ENCODE measurements at places on chromosomes 6 and 20.

GRCh38 chr6:74749211-74750147, 456.4 kb downstream of the COL12A1 start:
- no peak for DNase-seq

- no peak for DNase-seq
These were observed 405.3 kb upstream of the HS3ST5 start for GRCh38 chr6:114747995-114748625.

GRCh38 chr6:52312461-52312860, 27.9 kb upstream of the MCM3 start:
- no peak for DNase-seq

GRCh38 chr6:36350681-36351571, 14.2 kb upstream of the BNIP5 start:
- no peak for DNase-seq

- no peak for DNase-seq
These were observed 24.6 kb downstream of the EDN1 start for GRCh38 chr6:12314751-12315150.

GRCh38 chr6:150925976-150926375, 60.5 kb downstream of the MTHFD1L start:
- no peak for DNase-seq

DNA sequence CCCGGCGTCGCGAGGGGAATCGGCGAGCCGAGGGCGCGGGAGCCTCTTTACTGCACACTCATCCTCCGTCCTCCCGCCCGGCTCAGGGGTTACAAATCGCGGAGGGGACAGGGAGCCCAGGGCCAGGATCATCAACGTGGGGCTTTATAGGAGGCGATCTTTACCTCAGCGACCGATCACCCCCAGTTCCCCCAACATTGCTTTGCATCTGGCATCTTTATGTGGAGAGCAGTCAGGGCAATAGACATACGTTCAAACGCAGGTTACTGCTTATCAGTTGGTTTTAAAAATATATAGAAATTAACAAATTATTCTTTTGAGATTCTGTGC, 634 bp downstream of the HSF2 start:
- DNase-seq: no peak
